Substantia nigra (tissue), 51 donors: ENCODE measurements at places on chromosomes 3 and 15.

DNA sequence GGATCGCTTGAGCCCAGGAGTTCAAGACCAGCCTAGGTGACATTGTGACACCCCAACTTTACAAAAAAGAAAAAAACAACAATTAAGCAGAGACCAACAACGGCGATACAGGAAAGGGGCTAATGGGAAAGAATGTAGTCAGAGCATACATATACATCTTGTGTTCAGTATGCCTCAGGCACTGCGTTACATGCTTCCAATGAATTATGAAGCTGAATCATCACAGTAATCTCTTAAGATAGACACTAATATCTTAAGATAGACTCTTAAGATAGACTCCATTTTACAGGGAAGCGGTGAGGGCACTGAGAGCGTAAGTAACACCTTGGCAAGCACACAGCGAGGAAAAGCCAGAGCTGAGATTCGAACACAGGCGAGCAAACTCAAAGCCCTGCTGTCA lies 6.1 kb upstream of the LDHAL6B start:
- DNase-seq = no peak

DNA sequence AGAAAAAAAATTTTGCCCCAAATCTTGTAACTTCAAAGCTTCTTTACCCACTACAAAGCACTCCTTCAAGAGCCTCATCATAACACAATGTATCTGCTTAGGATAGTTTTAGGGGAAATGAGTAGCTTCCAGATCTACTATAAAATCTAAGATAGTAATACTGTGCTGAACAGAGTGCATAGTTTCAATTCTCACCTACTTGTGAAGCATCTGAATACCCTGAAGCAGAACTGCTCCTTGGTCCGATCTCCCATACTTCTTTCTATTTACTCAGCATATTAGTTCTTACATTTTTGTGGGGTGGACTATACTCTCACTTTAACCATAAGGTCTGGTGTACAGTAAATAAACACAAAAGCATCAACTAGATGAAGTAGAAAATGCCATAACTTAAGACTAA lies 9.6 kb downstream of the TFRC start:
- no peak for DNase-seq

GRCh38 chr3:170419557-170420087 lies 954 bp downstream of the CLDN11 start:
- DNase-seq = peak; percentile 39

DNA sequence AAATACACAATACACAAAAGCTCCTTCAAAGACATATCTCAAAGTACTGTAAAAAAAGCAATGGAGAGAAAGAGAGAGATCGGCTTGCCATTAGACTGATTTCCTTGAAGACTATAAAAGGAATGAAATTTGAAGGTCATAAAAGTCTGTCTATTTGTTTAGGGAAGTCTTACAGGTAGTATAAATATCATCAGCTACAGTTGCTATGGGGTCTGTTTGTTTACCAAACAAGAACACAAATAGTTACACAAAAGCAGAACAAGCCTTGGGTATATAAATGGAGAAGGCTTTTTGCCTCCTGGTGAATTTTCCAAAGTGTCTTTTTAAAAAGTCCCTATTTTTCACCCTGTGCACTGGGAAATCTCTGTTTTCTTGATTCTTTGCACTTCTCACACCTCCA lies 552.3 kb downstream of the FOXP1 start:
- no peak for DNase-seq

DNA sequence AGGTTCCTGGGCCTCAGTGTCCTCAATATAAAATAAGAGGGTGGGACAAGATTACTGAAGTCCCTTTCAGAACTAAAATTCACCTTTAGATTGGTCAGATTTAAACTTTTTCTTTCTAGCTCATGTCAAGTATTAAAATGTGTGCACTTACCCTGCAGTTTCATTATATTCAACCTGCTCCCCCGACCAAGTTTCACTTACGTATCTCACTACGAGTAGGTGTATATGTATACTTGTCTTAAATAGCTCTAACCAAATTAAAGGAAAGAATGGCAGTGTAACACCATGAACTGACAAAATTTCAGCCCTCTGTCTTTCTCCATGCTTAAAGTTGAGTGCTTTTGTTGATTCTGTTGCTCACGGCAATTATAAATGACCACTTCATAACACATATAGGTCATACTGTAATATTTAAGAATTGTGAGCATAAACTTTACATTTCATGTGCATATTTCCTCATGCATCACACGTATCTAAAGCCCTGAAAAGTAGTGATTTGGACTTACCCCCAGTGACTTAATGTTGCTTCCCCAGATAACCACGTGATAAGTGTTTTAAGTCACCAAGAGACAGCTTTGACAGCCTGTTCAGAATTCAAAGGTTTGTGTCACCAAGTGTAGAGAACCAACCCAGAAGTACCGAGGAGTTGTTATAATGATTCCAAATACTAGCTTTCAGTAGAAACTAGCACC lies 70.0 kb downstream of the PGPEP1L start:
- DNase-seq = no peak

DNA sequence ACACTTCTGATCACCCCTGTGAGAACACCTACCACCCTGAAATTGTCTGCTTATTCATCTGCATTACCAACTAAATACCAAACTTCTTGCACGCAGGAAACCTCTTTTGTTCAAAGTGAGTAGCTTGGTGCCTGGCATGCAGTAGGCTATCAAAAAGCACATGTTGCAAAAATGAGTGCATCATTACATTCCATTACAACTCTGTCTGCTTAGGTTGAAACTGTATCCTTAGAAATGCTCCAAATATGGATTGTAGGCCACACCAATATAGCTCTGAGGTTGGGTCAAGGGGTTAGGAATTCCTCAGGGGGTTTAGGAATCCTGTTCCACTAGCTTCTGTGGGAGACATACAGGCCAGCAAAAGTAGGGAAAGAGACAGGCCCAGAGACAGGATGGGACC lies 107.2 kb downstream of the THRB start:
- no peak for DNase-seq

GRCh38 chr3:189631373-189631408 lies at the start of gene TP63:
Gene TP63, plus strand, starts transcription at chr3:189631389. Its CDS starts 127 bp downstream, at chr3:189631516.
- no peak for DNase-seq

- DNase-seq = no peak
Measured at GRCh38 chr15:83653288-83653638, 660 bp upstream of the ADAMTSL3 start.

- no peak for DNase-seq
Measured at GRCh38 chr3:41519746-41520145, 320.4 kb downstream of the CTNNB1 start.

DNA sequence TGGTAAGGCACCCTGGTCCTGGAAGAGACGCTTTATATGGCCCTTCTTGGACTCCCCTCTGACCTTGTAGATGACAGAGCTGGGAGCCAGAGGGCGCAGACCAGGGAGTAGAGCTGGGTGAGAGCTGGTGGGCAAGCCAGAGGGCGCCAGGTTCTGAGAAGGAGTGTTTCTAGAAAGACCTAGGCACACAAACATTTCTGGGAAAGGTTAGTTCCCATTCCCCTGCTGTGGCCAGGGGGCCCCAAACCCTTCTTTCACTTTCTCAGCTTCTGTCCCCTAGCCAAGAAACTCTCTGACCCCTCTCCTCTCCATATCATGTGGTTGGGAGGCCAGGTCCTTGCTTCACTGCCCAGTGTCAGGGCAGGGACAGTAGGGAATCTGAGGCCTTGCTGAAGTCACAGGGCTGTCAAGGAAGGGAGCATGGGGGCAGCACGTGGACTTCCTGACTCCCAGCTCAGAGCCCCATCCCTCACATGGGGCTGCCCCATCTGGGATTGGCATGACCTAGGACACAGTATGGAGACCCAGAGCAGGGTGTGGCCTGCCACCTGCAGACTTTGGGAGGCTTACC lies 3.6 kb downstream of the HEMK1 start:
- DNase-seq = no peak

GRCh38 chr3:2920103-2920502 lies 190.1 kb downstream of the IL5RA start:
- DNase-seq = no peak

DNA sequence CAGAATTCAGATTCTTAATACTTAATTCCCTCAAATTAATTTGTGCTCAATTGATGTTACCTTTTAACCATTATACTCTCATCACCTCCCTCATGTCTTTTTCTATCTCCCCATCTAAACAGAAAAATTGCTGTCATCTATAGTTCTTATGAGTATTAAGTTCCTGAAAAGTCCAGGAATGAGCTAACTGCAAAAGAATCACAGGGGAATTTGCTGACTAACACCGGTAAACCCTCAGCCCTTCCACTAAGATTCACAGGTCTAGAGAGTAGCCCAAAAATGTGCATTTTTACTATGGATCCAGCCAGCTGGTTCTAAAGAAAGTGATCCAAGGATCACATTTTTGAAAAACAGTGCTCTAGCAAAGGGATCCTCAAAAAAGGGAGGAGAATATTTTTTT lies 67.0 kb downstream of the SETD2 start:
- DNase-seq = no peak

DNA sequence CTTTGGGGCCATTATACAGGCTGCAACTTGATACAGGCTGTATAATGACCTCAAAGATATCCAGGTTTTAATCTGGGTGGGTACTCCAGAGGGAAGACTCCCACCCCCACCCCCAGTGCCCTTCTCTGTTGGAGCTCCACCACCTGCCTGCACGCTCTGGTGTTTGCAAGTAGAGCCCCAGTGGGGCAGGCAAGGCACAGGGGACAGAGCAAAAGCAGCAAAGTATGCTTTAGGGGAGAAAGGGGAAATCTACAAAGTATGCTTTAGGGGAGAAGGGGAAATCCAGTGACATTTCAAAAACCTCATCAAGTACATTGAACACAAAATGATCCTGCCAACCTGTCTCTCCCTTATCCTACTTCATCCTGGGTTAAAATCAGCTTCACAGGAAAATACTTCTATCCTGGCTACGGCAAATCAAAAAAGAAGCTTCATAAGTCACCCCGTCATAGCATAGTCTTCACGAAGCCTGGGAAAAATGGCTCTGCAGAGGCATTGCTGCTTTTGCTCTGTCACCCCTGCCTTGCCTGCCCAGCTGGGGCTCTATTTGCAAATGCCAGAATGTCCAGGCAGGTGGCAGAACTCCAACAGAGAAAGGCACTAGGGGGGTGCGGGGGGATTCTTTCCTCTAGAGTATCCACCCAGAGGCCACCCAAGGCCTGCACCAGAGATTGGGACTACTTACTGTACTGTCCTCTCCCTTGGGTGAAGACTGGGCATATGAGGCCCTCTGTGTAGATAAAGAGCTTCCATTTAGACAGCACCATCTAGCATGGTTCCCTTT lies 60.9 kb upstream of the ATP11B start:
- no peak for DNase-seq

DNA sequence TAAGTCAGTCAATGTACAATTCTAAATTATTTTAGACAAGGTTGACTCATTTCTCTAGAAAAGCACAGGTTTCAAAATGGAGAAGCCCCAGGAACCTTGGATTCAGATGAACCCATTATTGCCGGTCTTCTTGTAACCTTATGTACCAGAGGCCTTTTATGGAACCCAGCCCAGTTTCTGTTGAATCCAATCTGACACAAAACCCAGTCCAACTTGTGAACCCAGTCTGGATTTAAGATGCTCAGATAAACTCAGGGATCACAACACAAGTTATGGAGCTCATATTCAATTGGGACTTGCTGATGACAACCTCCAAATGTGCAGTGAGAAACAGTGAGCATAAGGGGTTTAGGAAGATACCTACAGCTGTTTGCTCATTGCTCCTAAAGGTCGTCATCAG lies 16.4 kb upstream of the B4GALT4 start:
- no peak for DNase-seq

- no peak for DNase-seq
Measured at GRCh38 chr3:158909870-158910269, 108.0 kb downstream of the MFSD1 start.

- DNase-seq = no peak
Measured at GRCh38 chr3:57046101-57046765, 14.2 kb upstream of the SPATA12 start.

- DNase-seq = no peak
Measured at GRCh38 chr3:8156831-8157230, 344.8 kb upstream of the LMCD1 start.

GRCh38 chr3:84744130-84744529 lies 214.7 kb upstream of the CADM2 start:
- no peak for DNase-seq

DNA sequence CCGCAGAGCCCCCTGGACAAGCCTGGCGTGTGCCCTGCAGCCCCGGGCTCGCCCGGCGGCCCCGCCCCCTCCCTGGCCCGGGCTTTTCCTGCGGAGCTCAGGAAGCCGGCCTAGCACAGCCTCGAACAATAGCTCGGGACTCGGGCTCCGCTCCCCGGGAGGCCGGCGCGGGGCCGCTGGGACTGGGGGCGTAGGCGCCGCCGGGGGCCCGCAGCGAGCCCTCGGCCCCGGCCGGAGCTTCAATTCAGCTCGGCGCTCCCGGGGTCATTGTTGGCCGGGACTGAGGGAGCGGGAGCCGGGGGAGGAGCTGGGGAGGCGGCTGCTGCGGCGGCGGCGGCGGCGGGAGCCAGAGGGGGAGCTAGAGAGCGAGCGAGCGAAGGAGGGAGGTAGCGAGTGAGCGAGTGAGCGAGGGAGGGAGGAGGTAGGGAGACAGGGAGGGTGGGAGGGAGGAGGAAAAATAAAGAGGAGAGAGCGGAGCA lies 41.0 kb upstream of the ROPN1 start:
- peak; percentile 61 for DNase-seq

GRCh38 chr3:77605308-77605707 lies 565.4 kb downstream of the ROBO2 start:
- no peak for DNase-seq

- DNase-seq = no peak
Measured at GRCh38 chr3:853489-853888, 239.3 kb upstream of the CNTN6 start.

GRCh38 chr3:108189440-108189839 lies 32.8 kb downstream of the IFT57 start:
- DNase-seq = no peak

GRCh38 chr15:64774629-64775493 lies 528 bp downstream of the RBPMS2 start:
- DNase-seq = no peak

DNA sequence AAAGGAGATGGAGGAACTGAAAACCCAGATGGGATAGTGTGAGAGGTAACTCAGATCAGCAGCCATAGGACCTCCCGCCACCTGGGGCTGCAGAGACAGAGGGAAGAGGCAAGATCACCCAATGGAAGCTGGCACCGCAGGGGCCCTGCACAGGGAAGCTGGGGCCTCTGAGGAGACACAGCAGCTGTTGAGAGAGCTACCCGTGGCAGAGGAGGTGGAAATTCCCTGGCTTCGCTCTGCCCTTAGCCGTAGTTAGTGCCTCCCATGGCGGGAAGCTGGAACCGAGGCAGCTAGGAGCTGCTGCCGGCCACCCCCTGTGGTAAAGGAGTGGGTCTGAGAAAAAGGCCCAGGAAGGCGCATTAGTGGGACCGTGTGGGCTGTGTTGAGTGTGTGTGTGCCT lies 18.0 kb upstream of the PLXNA1 start:
- DNase-seq = no peak
